Fibroblast of villous mesenchyme (primary cell): ENCODE measurements at places on chromosomes 3 and 15. TPM values are rescaled to one million over a fixed set of nuclear protein-coding genes. Genes with fewer than 3 reads are reported as not detected.

CYP1A1 gene
- not detected in 2 replicates for total RNA-seq

TMEM62 gene
- 16.8 and 18.4 TPM in 2 replicates for total RNA-seq

ITIH4 gene
- 0.32 and 1.3 TPM in 2 replicates for total RNA-seq

RAMAC gene
- total RNA-seq = 26.1 and 35.0 TPM in 2 replicates

SPINK8 gene
- total RNA-seq = not detected in 2 replicates

SLC22A13 gene
- total RNA-seq = 0.32 and 0.43 TPM in 2 replicates

GP9 gene
- not detected in 2 replicates for total RNA-seq

CCR8 gene
- not detected in 2 replicates for total RNA-seq

INSYN1 gene
- total RNA-seq = under 0.01 and 0.64 TPM in 2 replicates

AADACL2 gene
- not detected in 2 replicates for total RNA-seq

TGM4 gene
- not detected in 2 replicates for total RNA-seq
